Central memory CD8-positive, alpha-beta T cell (primary cell): ENCODE measurements at places on chromosomes 12 and 14.

DNA sequence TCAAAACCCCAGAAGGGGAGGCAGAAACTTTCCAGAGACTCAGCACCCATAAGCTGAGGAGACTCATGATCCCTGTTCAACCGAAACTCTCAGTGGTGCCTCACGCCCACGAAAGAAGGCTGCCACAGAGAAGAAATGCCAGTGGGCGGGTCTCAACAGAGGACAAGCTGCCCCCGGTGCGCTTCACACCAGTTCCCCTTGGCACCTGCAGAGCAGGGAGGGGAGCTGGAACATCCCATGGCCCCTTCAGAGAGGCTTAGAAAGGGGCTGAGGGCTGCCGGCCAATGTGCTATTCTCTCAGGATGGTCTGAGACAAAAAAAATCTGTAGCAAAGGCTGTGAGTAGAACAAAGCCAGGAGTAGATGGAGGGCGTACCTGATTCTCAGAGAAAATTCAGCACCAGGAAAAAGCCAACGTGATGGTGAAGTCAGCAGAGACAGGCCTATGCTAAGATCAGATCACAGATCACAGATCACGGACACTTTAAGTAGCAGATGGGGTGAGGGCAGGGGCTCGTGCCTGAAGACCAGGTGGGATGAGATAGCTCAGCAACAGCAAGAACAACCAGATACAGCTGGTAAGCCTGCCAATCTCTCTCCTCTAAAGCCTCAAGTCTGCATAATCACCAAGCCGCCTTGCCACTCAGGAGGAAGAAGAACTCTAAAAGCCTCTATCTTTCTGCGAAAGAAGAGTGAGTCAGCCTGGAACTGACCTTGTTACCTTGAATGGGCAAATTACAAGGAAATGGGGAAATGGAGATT lies 206.4 kb upstream of the GRIP1 start:
- H3K4me3 ChIP-seq = no peak overlapping the region
- DNase-seq = no peak
- H3K27ac ChIP-seq = no peak overlapping the region
- no peaks in the 10 kb centered on the region for H3K36me3 ChIP-seq
- no peaks in the 10 kb centered on the region for H3K4me1 ChIP-seq
- peaks cover 24% of the 10 kb centered on the region for H3K27me3 ChIP-seq

DNA sequence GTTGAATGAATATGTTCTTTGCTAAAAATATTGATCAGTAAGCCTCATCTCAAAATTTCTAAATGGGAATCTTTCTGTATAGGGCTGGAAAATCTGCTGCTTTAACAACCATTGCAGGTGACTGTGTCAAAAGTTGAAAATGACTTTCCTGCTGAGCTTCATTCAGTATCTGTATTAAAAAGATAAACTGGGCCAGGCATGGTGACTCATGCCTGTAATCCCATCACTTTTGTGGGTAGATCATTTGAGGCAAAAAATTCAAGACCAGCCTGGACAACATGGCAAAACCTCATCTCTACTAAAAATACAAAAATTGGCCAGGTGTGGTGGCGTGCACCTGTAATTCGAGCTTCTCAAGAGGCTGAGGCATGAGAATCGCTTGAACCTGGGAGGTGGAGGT lies 213.7 kb upstream of the SYT10 start:
- no peak for DNase-seq
- H3K4me1 ChIP-seq = no peaks in the 10 kb centered on the region
- no peak overlapping the region for H3K27ac ChIP-seq
- H3K36me3 ChIP-seq = no peaks in the 10 kb centered on the region

DNA sequence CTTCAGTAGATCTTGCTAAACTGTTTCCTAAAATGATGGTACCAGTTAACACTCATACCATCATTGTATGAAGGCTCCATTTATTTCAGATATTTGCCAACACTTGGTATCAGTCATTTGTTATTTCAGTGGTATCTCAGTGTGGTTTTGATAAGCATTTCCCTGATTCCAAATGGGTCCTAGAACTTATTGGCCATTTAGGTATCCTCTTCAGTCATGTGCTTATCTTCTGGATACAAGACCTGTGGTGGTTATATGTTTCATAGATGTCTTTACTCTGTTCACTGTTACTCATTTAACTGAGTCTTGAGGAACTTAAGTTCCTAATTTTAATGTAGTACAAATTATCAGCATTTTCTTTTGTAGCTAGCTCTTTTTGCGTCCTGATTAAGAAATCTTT lies 13.5 kb downstream of the SINHCAF start:
- H3K27ac ChIP-seq = no peak overlapping the region
- H3K4me3 ChIP-seq = no peak overlapping the region
- no peaks in the 10 kb centered on the region for H3K27me3 ChIP-seq

- no peaks in the 10 kb centered on the region for H3K27me3 ChIP-seq
- no peaks in the 10 kb centered on the region for H3K4me1 ChIP-seq
- H3K4me3 ChIP-seq = no peak overlapping the region
- H3K36me3 ChIP-seq = peaks cover 5% of the 10 kb centered on the region
- H3K27ac ChIP-seq = peak overlapping the region; percentile 50
These were observed 44.8 kb downstream of the FOXN4 start for GRCh38 chr12:109264095-109264942.

GRCh38 chr12:76685246-76685678 lies 78.7 kb upstream of the ZDHHC17 start:
- H3K27ac ChIP-seq = no peak overlapping the region
- H3K27me3 ChIP-seq = no peaks in the 10 kb centered on the region
- H3K36me3 ChIP-seq = peaks cover 2% of the 10 kb centered on the region
- no peak for DNase-seq
- H3K4me1 ChIP-seq = no peaks in the 10 kb centered on the region
